ENCODE measurements at places on chromosomes 4 and X.

GRCh38 chrX:150868625-150869024 is 29.8 kb downstream of the CD99L2 start:
- no peak for DNase-seq

DNA sequence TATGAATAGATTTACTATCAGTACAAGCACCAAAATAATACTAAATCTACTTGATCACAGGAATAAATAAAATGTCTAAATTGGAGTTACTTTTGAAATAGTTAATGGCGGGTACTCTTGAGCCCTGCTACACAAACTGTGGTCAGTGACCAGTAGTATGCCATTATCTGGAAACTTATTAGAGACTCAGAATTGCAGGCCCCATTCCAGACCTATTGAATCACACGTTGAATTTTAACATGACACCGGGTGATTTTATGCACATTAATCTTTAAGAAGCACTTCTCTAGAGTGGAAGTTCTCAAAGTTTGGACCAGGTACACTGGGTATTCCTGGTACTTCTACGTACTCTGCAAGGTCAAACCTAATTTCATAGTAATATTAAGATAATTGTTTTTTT is 660.0 kb upstream of the POU3F4 start:
- no peak for DNase-seq

DNA sequence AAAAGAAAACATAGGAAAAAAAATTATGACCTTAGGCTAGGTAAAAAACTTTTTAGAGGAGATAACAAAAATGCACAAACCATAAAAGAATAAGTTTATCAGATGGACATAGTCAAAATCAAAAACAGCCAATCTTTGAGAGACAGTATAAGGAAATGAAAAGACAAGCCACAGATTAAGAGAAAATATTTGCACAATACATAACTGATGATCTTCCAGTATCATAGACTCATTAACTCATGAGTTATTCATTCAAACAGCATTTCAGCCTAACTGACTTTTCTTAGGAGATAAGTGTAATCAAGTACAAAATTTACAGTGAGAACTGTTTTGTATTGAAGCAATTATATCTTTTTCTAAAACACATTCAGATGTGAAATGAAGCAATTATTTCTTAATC is 183.8 kb downstream of the FBXO8 start:
- no peak for DNase-seq

DNA sequence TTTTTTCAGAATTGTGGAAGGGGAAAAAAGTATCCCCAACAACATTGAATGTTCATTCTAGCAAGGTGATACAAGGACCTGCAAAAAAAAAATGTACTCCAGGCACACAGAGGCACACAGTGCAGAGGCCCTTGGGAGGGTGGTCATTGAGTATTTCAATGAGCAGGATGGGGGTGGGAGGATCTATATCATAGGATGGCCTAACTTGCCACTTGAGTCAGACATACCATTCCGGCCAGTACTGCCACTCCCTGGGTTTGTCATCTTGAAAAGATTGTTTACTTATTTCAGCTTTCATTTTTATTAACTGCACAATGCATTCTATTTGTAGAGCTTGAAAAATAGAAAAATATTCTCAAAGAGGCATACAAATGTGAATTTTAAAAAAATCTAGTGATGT is 18.7 kb downstream of the ZNF595 start:
- DNase-seq, result no peak

GRCh38 chrX:119105826-119106225 is 21.8 kb downstream of the KIAA1210 start:
- DNase-seq, result no peak

DNA sequence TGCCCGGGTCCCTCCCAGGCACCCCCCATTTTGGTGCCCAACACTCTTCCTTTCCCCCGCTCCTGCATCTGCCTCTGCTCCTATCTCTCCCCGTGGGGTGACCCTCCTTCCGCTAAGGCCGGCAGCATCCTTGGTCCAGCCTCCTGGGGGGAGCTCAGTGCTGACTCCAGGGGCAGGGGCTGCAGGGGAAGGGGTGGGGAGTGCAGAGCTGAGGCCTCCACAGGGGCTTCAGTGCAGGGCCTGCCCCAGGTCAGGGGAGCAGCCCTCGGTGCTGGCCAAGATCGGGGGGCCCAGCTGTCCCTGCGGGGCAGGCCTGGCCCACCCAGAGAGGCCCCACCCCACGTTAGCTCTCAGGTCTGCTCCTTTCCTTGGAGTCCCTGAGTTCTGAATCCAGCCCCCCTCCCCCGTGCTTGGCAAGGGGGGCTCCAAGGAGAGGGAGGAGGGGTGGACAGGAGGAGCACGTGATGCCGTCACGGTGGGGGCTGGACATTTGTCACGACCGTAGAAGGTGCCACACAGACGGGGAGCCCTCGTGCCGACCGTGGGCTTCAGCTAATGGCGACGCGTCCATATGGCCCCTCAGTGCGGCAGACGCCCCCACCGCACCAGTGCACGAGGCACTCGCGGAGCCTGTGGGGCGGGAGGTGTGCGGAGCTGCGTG is 63.5 kb upstream of the ADRA2C start:
- no peak for DNase-seq

- DNase-seq, result no peak
Observed at GRCh38 chrX:120791013-120791643, 84.5 kb downstream of the CT47B1 start.

GRCh38 chrX:10992110-10992509 is 119.0 kb upstream of the HCCS start:
- DNase-seq, result no peak

- DNase-seq, result no peak
Observed at GRCh38 chr4:3385711-3386420, 55.9 kb upstream of the HGFAC start.

DNA sequence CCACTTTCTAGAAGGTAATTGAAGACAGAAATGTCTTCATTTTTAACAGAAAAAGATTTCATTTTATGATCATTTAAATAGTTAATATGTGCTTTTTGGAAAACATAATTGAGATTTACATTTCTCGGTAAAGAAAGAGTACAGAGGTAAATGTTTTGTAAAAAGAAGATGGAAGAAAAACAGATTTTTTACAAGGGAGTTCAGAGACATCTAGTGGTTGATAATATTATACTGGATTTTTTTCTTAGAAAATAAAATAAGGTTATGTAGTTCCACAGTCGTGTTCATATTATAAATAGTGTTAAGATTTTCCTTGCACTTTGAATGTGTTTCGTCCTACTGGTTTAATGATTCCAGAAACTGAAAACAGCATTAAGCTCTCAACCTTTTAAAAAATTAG is 60.6 kb downstream of the SMARCA1 start:
- DNase-seq, result no peak

GRCh38 chr4:187139141-187139540 is 415.5 kb upstream of the FAT1 start:
- no peak for DNase-seq

DNA sequence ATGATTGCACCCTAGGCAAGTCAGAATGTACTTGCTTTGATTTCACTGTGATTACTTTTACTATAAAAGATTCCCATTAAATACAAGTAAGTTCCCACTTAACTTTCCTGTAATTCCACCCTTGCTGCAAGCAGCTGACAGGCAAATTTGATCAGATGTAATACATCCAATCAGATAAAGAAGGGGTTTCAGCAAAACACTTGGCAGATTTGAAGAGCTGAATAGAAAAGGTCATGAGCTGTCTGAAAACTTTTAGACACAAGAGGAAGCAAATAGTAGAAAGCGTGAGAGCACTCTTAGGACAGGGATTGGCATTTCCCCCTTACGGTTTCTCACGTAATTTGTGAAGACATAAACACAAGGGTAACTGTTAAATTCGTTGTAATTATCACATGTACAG is 22.8 kb downstream of the HSD17B13 start:
- DNase-seq, result no peak

DNA sequence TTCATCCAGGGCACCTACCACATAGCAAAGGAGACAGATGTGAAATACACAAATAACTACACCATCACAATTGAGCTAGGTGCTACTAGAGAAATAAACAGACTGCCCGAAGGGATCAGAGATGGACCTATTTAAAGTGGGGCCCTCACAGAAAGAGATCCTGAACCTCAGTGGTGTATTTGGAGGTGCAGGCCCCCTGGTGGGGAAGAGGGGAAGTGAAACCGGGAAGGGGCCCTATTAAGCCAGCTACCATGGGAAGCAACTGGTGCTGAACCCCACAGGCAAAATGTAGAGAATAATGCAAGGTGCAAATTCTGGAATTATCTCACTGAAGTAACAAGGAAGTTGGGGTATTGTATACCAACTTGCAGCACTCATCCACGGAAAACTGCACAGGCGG is 78.6 kb upstream of the FAM9A start:
- no peak for DNase-seq

DNA sequence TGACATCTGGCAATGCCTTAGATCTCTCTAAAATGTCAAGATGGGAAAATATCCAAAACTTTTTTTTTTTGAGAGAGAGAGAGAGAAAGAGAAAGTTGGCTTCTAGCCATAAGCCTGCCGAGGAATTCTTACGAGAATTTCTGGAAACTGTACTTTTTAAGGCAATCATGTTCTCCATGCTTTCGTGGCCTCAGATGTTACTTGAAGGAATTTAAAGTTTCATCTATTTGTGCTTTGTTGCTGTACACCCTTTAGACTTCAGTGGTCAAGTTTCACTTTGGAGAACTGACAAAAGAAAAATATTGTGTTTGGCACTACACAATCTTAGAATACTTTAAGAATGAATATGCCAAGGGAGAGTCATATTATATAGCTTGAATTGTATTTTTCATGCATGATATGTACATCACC is 53.9 kb downstream of the FAT4 start:
- DNase-seq, result no peak

DNA sequence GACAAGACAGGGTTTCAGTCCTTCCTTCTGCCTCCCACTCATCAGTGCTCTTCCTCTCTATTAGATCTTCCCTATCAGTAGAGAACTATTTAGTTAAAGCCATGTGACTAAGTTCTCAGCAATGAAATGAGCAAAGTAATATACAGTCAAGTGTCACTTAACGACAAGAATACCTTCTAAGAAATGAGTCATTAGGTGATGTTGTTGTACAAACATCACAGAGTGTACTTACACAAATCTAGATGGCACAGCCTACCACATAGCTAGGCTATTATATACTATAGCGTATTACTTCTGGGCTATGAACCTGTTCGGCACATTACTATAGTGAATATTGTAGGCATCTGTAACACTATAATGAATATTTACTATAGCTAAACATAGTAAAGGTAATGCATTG is 71.3 kb downstream of the POU4F2 start:
- no peak for DNase-seq

GRCh38 chrX:39935411-39936064 is 162.2 kb downstream of the BCOR start:
- DNase-seq, result no peak

DNA sequence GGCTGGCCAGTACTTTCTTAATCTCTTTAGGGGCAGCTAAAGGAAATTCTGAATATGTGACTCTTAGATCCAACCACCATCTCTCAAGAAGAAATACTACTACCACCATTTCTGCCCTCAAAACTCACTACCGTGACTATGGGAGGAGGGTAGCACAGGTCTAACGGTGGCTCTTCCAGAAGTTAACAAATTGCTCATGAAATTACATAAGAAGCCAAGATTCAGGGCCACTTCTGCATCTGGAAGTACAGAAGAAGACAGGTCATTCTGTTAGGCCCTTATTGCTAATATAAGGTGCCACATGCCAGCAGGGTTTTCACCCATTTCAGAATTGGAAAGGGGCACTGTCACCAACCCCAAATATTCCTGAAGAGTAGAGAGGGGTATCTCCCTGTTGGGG is 19.6 kb upstream of the NKRF start:
- DNase-seq, result no peak

- no peak for DNase-seq
Observed at GRCh38 chr4:26375551-26375950, 54.7 kb downstream of the RBPJ start.

GRCh38 chrX:135543924-135544323 is 23.5 kb downstream of the INTS6L start:
- DNase-seq, result no peak

- no peak for DNase-seq
Observed at GRCh38 chrX:129316461-129316860, 206.8 kb downstream of the SMARCA1 start.

- DNase-seq, result no peak
Observed at GRCh38 chr4:4672402-4672801, 130.6 kb upstream of the STX18 start.

DNA sequence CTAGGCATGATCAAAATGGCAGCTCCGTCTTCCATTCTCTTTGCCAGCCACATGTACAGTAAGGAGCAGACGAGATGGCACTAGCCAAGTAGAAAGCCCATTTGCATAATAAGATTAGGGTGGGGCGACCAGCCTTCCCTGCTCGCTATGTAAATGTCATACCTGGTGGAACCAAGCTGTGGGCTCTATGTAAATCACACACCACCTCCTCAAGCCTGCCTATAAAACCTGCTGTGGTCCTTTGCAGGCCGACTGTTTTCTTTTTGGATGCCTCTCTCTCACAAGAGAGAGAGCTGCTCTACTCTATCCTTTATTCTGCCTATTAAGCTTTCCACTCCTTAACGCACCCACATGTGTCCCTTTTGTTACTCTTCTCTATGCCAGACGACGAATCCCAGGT is 1472.7 kb downstream of the ARAP2 start:
- DNase-seq, result no peak

DNA sequence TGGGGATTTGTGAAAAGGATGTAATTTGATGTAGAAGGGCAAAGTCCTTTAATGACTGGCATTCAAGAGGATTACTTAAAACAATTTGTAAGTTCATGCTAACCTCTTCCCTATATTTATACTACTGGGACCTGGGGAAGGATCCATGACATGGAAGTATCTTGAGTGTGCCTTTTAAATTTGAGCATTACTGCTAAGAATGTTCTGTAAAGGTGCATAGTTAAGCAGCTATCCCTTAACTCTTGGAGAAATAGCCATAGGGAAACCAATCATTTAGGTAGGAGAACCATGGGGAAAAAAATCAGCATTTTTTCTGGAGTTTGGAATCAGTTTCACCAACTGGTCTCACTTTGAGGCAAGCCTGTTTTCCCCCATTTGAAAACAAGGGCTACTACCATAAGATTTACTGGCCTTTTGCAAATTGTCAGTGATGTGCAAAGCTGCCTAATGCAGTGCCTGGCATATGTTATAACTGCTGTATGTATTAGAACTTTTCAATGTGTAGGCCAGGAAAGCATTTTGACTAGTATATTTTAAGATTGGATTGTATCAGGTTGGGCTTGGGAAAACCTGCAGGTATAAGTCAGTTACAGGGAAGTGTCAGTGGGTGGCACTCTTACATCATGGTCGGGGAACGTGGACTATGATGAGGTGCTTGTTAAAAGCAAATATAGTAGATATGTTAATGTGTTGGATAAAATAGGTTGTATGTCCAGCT is 72.1 kb downstream of the PRSS12 start:
- DNase-seq, result no peak

DNA sequence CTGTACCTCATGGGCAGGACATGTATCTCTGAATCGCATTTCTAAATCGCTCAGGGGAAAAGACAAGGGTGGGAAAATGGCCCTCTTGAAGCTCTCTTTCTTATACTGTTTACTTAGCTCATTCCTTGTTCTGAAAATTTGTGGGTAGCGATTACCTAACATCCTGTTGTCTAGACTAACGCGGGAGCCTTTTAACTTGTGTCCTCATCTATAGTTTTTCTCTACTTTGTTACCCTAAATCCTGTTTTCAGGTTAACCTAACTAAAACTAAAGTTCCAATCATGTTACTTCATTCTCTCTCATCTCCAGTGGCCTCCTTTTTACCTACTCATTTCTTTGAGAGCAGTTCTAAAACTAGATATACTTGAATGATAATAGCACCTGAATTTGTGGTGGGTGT is 45.0 kb downstream of the SNX25 start:
- DNase-seq, result no peak

All from stimulated activated CD8-positive, alpha-beta memory T cell treated with anti-CD3 and anti-CD28 coated beads, Interleukin-7, amount 100 ng/mL, for 1 hour (primary cell).